ENCODE measurements at places on chromosomes 3 and 15. TPM values are rescaled to one million over a fixed set of nuclear protein-coding genes. Genes with fewer than 3 reads are reported as not detected.

GRCh38 chr3:71168880-71169411 is 414.6 kb downstream of the FOXP1 start:
- no peak for DNase-seq

DNA sequence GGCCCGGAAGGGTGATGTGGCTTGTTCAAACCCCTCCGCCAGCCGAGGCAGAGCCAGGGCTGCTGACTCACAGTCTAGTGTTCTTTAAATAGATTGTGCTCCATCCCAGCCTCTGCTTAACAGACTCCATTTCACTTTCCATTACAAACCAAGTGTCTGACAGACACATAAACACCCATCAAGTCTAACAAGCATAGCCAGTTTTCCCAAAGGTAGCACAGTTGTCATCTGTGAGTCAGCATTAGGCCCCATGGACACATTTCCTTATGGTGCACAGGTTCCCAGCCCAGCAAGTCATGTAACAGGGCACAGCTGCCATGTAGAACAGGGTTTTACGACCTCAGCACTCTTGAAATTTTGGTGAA is 109.9 kb upstream of the RAP2B start:
- peak; percentile 43 for DNase-seq

DNA sequence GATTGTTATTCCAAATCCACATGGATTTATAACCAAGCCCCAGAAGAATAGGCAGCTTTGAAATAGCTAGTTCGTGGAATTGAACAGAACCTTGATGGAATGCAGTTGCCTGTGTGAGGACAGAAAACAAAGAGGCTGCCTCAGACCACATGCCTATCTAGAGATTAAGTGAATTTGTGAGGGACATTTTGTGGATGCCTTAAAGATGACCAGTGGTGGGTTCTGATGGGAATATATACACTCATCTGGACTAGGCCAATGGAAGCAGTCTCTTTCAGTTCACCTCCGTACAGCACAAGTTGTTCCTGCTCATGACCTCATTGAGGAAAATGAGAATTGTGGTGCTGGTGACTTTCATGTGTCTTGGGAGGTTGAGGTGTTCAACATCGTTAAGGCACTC is 63.2 kb upstream of the PYDC2 start:
- no peak for DNase-seq

- no peak for DNase-seq
These were observed 25.1 kb upstream of the POLG start for GRCh38 chr15:89359471-89360293.

DNA sequence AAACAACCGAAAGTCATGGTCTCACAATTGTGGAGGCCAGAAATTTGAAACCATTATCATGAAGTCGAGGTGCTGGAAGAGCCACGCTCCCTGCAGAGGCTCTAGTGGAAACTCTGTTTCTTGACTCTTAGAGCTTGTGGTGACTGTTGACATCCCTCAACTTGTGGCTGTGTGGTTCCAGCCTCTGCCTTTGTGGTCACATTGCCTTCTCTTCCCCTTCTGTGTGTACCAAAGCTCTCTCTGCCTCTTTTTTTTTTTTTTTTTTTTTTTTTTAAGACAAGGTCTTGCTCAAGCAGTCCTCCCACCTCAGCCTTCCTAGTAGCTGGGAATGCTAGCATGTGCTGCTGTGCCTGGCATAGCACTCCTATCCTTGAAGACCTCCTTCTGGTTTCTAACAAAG is 48.7 kb upstream of the CRTC3 start:
- DNase-seq = no peak

- DNase-seq = no peak
These were observed 123.9 kb downstream of the TMCC1 start for GRCh38 chr3:129769616-129770015.

DNA sequence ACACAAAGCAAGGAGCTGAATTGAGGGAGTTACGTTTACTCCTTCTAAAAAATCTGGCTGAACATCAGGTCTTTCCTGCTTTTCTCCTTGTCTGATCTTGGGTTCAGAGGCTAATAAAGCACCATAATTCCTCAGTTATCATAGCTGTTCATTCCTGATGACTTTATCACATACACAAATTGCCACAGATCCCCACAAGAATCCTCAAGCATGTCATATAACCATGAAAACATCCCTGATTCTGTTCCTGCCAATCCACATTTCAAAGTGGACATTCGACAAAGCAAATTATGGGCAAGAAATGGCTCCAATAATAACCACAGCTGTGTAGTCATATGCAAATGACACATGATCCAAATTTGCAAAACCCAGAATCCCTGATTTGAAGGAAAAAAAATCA is 321.3 kb downstream of the MEX3B start:
- DNase-seq = no peak

DNA sequence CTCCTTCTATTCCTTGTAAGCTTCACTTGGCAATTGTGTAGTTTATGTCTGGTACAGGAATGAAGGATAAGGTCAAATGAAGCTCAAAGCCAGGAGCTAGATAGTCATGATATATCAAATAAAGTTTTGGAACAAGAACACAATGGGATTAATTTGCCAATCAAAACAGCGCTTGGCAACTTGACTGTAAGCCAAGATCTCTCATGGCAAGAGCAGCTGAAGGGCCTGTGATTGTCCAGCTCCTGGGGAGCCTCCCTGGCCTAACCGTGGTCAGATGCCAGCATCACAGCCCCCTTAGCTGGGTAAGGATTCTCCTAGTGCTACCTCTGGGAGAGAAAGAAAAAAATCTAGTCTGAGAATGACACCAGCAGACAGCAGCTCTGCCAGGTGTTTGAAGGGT is 97.2 kb downstream of the LIPC start:
- DNase-seq = no peak

DNA sequence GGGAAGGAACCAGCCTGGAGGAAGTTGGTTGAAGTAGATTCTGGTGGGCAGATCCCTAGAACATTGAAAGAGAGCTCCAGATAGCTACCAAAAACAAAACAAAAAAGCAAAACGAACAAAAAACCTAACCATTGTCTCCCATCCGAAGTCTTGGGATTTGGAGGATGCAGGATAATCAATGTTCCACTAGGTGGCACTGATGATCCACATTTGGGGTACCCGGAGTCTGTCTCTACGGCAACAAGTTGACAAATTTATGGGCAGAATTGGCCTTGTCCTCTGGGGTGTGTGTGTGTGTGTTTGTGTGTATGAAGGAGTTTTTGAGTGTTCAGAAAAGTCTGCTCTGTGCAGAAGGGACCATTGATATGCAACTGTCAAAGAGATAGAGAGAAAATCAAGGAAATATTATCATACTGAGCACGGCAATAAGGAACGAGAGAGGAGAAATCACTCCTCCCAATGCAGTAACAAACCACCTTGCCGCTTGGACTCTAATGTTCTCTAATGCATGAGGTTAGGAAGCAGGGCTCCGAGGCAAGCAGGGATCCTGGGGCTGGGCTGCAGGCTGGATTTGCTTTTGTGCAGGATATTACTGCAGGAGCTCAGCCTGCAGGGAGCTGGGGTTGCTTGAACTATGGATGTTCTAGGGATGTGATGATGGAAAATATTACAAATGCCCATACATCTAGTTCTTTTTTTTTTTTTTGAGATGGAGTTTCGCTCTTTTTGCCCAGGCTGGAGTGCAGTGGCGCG is 59.8 kb upstream of the KLHL25 start:
- DNase-seq = no peak

GRCh38 chr3:113241292-113242095 is 30.1 kb downstream of the BOC start:
- DNase-seq = no peak

DNA sequence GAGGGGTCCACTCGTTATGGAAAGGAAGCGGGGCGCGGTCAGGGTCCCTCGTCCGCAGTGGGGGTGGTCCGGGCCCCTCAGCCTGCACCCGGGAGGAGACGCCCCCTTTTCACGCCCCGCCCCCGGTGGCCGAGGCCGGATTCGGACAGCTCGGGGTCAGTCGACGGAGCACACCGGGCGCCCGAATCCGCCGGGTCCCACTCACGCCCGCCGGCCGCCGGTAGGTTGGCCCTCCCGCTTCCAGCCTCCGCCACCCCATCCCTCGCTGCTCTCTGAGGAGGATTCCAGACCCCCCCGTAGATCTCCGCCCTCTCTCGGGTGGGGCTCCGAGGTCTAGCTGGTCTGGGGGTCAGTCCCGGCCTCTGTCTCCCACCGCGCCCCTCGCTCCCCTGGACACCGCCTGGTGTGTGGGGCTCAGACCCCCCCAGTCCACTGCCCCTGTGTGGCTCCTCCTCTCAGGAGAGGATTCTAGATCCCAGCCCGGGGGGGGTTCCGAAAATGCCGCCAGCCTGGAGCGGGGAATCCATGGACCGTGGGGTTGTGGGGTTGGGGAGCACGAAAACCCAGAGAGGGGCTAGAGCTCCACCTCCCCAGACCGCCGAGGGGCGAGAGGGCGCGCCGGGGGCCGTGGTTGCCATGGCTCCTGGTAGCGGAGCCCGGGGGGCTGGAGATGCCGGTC is 725 bp downstream of the CHL1 start:
- peak; percentile 15 for DNase-seq

GRCh38 chr15:35725353-35725752 is 179.4 kb upstream of the DPH6 start:
- no peak for DNase-seq

- no peak for DNase-seq
These were observed 6.2 kb downstream of the DLG1 start for GRCh38 chr3:197292083-197292646.

DNA sequence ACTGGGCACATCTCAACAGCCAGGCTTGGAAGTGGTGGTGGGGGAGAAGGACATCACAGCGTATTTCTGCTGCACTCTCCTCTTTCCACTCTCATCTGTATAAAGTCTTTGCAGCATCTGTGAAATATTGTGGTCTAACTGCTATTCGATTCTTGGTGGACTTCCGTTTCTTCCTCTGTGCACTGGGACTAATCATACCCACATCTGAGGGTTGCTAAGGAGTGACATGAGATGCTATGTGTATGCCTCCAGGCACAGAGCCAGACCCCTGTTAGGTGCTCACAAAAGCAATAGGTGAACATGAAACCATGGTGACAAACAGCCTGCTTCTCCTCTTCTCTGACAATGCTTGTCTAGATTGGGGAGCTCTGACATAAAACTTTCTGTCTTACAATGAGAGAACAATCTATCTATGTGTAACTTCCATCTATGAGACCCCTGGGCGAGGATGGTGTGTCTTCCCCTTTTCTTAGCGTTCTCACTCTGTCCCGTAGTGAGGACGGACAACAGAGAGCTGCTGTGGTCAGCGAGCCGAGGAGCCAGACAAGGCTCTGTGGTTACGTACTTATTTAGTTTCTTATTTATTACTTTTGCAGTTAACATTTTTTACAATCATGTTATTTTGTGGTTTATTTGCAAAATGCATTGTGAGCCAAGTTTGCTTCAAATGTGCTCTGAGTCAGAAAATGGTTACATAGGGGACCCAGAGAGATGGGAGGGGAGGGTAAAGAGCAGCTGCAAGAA is 196.7 kb upstream of the TPRG1 start:
- DNase-seq = no peak

GRCh38 chr3:54185740-54186139 is 63.4 kb downstream of the CACNA2D3 start:
- no peak for DNase-seq

- DNase-seq = no peak
These were observed 4.6 kb downstream of the SUMF1 start for GRCh38 chr3:4462369-4463040.

DNA sequence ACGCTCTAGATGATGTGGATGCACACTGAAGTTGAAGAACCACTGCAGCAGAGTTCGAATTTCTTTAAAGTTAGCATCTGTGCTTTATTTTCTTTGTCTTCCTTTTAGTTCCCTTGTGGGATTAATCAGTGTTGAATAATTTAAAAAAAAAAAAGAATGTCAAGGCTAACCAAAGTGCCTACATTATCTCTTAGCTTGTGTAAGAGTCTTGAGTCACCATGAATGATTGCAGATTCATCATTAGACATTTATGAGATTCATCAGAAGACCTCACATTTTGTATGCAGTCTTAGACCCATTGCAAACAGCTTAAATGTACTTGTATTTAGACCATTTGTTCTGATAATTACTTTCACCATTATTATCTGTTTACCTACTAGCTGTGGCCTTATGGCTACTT is 182.2 kb downstream of the FNDC3B start:
- no peak for DNase-seq

- no peak for DNase-seq
These were observed 191.0 kb downstream of the SATB1 start for GRCh38 chr3:18233987-18234716.

- no peak for DNase-seq
These were observed 160.5 kb downstream of the FGF12 start for GRCh38 chr3:192566706-192567290.

DNA sequence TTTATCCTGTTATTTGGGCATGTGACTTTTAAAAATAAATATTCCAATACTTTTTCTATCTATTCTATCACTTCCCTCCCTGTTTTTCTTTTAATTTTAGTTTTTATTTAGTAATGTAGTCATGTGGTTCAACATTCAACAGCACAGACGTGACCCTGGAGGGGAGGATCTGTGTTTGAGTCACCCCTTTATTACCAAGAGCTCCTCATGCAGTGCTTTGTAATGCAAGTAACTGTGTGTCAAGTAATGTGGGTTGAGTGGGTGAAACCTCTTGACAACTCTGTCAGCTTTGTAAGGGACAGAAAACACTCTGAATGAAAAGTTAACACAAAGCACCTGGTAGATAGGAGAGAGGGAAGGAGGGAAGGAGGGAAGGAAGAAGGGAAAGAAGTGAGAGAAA is 89.7 kb upstream of the FGF12 start:
- no peak for DNase-seq

GRCh38 chr15:89023311-89023961 is 64.8 kb upstream of the ABHD2 start:
- DNase-seq = no peak

DNA sequence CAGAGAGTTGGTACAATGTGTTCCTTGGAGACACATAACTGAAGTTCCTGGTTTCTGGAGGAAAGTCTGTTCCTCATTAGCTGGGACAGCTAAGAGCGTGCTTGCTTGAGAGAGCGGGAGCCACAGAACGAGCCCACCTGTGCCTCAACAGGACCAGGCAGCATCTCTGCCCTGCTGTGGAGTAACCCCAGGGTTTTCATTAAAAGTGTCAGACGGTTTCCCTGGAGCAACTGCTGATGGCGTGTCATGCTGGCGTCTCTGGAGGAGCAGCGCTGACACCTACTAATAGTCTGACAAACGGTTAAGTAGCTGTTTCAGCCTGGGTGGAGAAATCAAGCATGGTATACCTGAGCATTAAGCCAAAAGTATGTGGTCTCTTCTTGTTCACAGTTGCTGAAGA is 150.0 kb downstream of the MCTP2 start:
- DNase-seq = no peak

GRCh38 chr15:81229586-81229985 is 32.9 kb downstream of the IL16 start:
- peak; percentile 8 for DNase-seq

COLQ gene
- total RNA-seq = 1.7 TPM

TGM4 gene
- not detected for total RNA-seq

CELF6 gene
- 1.1 TPM for total RNA-seq

ACOX2 gene
- total RNA-seq = 17.0 TPM

ST6GAL1 gene
- total RNA-seq = 57.3 TPM

PSMD2 gene
- total RNA-seq = 187 TPM

HAPLN3 gene
- 2.4 TPM for total RNA-seq

ZNF80 gene
- total RNA-seq = not detected

UROC1 gene
- not detected for total RNA-seq

SLCO2A1 gene
- total RNA-seq = 57.7 TPM

HIGD1A gene
- total RNA-seq = 377 TPM

RETNLB gene
- 89.0 TPM for total RNA-seq

All from left colon (tissue), 2 donors.